H7 (cell line): ENCODE measurements at places on chromosomes 4 and X. TPM values are rescaled to one million over a fixed set of nuclear protein-coding genes. Genes with fewer than 3 reads are reported as not detected.
A peak's percentile ranks its signal among the peaks of the same experiment; 100 is the strongest.

GRCh38 chrX:43552156-43552555, 103.9 kb upstream of the MAOA start:
- no peak for DNase-seq

DNA sequence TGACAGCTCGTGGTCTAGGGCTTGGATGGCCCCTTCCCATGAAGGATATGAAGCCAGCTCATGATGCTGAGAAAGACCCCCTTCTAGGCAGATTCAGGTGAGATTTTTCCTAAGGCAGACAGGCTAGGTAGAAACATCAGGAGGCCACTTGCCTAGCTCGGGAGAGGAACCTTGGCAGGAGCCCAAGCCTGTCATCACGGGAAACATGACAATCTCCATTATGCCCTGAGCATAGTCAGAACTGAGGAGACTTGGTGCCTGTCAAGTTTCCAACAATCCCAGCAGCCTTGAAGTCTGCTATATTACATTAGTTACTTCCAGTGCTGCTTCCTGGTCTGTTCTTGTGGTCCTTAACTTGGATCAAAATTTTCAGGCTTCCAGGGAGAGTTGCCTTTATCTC, 18.7 kb upstream of the WDR1 start:
- DNase-seq: no peak

GRCh38 chr4:38180456-38180855, 220.3 kb downstream of the PTTG2 start:
- no peak for DNase-seq

GRCh38 chrX:120023259-120023658, 54.2 kb downstream of the RHOXF2B start:
- DNase-seq: no peak

Gene FHIP1A
- 24.2 and 25.6 TPM in 2 replicates for total RNA-seq

DNA sequence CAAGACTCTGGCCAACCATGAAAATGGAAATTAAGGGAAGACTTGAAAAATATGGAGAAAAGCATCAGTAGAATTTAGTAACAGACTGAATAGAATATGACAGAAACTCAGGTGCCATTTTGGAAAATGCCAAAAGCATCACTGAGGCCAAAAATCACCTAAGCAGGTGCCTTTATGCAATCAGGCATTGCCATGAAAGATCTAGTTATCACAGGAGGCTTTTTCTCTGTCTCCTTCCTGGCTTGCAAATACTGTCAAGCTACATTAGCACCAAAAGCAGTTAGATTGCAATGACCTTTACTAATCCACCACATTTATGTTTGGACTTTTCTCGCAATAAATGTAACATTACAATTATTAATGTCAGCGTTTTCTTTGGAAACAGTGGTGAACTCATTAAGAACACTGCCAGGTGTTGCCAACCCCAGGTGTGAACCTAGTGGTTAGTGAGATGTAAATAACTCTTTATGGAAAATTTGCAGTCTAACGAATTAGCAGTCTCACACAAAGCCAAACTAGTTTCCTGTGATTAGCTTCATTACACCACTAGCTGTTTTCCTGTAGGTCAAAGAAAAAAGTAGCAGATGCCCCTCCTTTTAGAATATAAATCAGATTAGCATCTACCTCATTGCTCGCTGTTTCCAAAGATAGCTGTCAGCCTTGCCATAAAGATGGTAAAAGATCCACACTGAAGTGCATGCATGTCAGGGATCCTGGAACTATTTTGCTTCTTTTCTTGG, 1568.4 kb upstream of the TENM3 start:
- no peak for DNase-seq

GRCh38 chr4:39043058-39043860, 11.1 kb upstream of the TMEM156 start:
- DNase-seq: no peak

Gene PPP1R2C
- not detected in 2 replicates for total RNA-seq

Gene KLHL13
- 5.8 and 6.8 TPM in 2 replicates for total RNA-seq

DNA sequence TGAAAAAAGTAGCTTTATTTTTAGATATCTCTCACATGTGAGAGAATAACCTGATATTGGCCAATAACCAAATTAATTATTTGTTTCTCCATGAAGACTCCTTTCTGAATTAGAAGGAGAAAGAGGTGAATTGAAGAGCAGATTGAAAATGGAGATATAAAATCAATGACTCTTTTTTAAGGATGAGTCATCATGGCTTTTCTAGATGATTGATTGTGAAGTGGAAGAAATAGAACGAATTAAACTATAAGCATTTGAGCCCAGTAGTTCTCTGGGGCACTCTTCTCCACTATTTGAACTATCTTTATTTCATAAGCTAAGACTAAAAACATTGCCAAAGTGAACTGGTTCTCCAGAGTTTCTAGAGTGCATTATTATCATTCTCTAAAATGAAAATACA, 137.2 kb upstream of the EDNRA start:
- DNase-seq: no peak

- DNase-seq: no peak
These were observed 270.3 kb upstream of the HS3ST1 start for GRCh38 chr4:11698846-11699590.

DNA sequence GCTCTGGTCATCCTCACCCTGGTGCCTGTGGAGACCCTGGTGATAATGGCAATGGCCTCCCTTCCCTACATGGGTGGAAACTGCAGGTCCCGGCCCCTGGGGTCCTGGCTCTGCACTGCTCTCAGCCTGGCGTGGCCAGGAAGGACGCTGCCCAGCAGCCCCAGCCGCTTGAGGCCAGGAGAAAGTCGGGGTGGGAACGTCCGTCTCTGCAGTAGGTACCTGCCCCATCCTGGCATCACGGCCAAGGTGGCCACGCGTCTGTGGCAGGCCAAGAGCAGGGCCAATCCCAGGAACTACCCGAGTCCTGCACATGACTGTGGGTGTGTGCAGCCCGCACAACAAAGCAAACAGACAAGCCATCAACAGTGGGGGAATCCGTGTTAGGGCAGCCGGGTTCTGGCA, 33.8 kb downstream of the FGFRL1 start:
- DNase-seq: peak; percentile 53

GRCh38 chrX:101619364-101619763, 1.6 kb upstream of the ARMCX6 start:
- peak; percentile 53 for DNase-seq

DNA sequence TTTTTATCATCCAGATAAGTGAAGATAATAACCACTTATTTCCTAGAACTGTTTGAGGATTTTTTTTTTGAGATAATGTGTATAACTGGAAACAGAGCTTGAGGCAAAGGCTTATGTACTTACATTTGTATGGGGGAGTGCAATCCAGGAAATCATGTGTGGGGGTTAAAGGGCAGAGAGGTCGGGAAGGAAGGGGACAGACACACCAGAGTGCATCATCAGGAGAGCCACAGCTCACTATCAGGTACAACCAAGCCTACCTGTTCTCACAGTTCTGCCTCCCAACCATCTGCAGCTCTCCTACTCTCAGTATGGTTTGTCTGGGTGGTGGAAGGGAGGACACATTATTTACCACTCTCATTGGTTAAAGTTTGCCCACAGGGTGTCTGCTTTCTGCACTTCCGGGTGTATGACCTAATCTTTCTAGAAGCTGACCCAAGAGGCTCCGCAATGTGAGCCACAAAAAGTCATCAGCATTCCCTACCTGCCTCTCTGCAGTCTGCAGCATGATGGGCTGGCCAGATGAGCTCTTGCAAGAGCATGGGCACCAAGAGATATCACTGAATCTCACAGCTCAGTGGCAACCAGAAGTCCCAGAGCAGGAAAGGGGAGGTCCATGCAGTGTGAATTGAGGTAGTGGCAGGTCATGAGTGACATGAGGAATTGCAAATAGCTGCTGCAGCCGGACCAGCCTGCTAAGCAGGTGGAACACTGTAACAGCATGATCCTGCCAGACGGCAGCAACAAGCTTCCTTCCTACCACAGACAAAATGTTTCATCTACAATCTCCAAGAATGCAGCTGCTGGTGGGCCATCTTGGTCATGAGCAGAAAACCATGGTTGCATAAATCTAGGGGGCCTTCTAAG, 36.9 kb upstream of the SPRY1 start:
- no peak for DNase-seq

DNA sequence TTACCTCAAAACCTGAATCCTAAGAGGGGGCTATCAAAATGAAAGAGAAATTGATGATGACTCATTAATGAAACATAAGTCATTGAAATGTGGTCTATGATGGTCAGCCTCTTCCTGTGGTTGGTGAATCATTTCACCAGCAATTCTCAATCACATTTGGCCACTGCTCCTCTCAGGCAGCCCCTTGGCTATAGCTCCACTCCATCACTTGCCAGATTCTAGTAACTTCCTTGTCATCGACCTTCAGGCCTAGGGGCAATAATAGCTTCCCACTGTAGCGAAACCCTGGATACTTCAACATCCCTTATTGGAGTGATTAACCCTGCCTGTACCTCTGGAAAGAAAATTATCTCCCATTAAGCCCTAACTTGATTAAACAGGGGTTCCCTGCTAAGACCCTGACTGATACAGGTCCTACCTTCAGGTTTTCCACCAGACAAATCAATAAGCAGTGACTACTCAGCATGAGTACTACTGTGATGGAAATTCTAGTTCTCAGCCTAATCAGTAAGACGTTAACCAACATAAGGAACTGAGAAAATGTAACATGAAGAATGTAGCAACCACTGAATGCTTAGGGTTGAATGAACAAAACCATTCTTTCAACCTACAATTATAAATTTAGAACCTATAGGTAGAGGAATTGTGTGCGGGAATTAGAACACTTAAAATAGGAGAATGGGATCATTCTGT, 30.4 kb downstream of the ADH7 start:
- DNase-seq: no peak

Gene GPC4
- total RNA-seq: 96.5 and 109 TPM in 2 replicates

GRCh38 chrX:14843666-14844065, 29.2 kb downstream of the FANCB start:
- no peak for DNase-seq

Gene CCDC160
- 3.0 and 4.4 TPM in 2 replicates for total RNA-seq

DNA sequence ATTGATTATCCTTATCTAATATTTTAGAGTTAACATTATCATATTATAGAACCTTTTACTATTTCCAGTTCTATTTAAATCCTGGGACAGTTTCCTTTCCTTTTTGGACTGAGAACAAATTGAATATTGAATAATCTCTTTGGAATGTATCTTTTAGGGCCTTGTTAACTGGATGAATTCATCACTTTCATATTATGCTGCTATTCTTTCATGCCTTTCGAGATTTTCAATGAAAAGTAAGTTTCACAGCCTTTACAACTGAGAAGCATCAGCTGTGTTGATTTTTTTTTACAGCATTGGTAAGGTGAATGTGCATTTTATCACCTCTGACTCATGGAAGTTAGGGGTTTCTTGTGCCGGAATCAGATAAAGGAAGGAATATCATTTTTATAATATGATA, 39.6 kb downstream of the PDLIM5 start:
- no peak for DNase-seq

Gene FATE1
- total RNA-seq: 0.11 TPM in 1 of 2 replicates, not detected in the other

DNA sequence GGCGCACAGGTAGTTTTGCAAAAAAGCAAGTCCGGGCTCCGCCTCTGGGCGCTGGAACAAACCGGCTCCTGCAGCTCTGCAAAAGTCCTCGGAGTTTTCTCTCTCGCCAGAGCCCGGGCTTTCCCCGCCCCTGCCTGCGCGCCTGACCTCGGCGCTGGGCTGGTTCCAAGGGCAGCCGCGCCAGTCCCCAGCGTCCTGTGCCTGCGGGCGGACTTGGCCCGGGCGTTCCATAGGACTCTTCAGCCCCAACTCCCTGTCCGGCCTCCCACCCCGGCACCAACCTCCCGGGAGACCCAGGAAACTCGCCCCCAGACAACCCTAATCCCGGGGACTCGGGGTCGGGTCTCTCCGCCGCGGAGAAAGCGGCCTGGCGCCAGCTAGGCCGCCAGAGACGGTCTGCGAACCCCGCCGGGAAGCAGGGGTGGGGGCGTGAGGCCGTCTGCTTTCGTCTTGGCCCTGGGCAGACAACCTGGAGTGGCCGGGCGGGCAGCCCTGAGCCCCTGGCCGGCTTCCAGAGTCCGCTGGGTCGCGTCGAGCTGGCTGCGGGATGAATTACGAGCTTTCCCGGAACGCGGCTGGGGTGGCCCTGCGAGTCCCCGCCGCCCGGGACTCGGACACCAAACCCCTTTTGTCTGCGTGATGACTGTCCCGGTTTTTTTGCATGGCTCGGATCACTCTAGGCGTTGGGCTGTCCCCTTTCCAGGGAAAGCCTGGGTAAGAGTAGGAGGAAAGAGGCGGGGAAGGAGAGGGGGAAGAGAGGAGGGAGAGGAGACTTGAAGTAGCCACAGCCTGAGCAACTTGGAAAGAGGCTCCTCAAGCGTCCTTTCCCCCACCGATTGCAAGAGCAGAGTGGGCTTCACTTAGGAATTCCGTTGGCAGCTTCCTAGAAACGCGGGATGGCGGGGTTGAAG, 916 bp downstream of the MXRA5 start:
- DNase-seq: peak; percentile 68

DNA sequence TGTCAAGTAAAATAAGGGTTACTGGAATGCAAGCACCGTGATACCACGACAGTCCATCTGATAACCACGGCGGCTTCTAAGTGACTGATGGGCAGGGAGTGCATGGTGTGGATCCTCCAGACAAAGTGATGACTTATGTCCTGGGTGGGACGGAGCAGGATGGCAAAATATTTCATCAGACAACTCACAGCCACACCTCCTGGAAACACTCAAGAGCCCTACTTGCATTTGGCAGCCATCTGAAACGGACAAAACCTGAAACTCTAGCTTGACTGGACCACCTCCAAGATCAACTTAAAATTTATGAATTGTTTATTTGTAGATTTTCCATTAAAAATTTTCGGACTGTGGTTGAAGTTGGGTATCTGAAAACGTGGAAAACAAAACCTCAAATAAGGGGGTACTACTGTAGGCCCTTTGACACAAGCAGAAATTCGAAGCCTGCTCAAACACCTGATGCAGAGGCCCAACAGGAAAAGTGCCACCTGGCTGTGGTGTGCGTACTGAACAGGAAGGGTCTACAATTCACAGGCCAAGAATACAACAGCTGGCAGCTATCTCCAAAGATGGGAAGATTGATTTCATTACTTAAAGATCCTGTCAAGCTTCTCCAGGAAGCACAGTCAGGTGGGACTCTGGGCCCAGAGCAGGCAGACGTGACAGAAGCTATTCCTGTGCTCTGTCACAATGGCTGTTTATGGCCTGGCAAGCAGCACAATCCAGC, 26.0 kb downstream of the LRIT3 start:
- no peak for DNase-seq

Gene BEX2
- total RNA-seq: 45.4 and 49.8 TPM in 2 replicates
